ENCODE measurements at places on chromosomes 16 and 17.

DNA sequence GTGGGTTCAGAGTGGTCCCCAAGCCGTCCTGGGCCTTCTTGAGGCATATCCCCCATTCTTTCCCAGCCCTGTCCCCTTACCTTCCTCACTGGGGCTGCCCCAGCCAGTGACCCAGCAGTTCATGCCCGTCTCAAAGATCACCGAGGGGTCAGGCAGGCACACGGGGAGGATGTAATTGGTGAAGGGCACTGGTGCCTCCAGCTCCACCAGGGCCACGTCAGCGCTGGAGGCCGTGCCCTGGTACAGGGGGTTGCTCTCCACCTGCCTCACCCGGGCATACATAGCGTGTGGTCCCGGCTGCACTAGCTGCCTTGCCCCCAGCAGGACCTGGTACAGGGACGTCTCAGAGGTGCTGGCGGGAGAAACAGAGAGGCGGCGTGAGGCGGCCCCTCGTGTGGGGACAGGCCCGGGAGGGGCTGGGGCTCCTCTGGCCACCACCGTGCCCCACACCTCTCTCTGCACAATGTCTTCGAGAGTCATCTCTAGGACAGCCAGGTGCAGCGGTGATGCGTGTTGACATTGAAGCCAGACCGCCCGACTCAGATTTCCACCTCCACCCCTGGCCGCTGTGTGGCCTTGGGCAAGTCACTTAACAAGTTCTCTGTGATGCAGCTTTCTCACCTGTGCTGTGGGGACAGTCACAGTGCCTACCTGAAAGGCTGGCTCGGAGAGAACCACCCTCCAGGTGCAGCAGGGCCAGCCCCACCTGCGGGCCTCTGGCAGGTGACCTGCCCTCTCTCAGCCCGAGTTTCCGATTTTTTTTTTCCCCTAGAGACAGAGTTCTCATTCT is 5.8 kb downstream of the PRSS27 start:
- DNase-seq: no peak

DNA sequence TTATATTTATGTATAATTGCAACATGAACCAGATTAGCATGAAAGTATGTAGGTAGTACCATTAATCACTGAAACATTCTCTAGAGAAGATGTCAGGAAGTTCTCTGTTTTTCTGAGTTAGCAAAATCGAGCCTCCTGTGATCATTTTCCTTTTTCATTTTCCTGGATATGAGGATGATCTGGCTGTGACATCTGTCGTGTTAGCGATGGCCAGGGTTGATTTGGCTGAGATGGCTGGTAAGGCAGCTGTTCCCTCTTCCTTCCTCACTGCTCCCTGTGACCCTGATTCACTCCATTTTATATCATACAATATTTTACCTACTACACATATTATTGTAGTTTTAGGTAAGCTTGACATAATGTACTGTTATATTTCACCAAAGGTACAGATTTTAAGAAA is 10.3 kb downstream of the CNTNAP4 start:
- DNase-seq: no peak

- peak; percentile 40 for DNase-seq
Measured at GRCh38 chr17:39082482-39082881, 69.0 kb downstream of the PLXDC1 start.

DNA sequence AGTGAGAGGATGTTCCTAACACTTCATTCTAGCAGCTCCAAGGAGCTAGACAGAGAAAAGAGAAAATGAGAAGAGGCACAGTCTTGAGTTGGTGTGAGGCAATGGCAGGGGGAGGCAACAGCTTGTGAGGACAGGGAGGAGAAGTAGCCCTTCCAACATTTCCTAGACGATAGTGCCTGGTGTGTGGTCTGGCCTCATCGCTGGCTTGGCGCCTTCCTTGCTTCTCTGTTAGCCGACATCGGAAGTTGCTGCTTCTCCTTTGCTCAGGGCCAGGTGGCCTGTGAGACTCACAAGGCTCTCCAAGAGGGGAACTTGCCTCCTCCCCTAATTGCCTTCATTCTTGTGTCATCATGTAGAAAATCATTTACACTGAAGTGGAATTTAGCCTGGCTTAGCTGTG is 208.7 kb downstream of the MAP2K4 start:
- peak; percentile 50 for DNase-seq

- no peak for DNase-seq
Measured at GRCh38 chr17:18946536-18946935, 5.4 kb upstream of the SLC5A10 start.

DNA sequence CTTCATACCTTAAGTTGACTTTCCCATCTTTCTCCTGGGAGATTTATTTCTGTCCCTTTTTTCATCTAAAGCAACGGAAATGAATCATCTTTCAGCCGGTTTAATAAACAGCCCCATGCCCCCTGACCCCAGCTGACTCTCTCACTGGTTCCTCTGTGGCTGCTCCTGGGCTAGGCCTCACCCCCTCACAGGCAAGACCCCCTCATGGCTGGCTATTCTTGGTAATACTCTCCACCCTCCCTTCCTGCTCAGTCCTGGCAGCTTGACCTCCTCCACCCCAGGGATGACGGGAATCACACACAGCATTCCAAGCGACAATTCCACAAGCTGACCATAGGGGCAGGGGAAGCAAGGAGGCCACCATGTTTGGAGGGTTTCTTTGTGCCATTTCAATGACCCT is 1.5 kb upstream of the ADAP2 start:
- DNase-seq: peak; percentile 16

DNA sequence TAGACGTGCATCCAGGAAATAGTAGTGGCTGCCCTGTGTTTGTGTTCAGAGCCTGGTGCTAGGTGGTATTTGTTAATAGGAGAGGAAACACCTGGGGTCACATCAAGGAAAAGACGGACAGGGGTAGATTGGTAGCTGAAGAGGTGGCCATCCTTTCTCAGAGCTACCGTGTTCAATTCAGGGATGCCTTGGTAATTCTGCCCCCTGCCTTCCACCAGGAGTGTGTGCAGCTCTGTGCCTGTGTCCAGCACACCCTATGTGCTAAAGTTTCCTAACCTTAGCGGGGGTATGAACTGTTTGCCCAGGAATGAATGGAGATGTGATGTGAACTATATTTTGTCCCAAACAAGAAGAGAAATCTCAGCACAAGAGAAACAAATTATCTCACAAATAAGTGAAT is 174.1 kb upstream of the MPHOSPH6 start:
- DNase-seq: peak; percentile 55

DNA sequence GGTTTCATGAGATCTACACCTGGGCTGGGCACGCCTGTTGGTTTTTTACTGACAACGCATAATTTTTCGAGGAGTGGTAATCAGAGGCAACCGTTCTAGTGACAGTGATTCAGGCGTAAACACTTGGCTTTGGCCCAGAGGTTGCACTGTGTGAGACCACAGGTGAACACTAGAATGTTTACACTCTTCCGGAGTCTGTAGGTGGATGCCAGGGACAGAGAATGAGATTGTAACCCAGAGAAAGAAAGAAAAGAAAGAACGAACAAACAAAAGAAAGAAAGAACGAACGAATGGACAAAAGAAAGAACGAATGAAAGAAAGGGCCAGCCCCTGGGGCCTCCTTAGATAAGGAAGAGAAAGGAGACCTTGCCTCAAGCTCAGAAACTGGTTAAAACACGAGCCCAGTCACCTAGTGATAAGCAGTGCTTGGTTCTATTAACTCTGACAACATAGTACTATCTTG is 113.2 kb downstream of the PRKCB start:
- DNase-seq: peak; percentile 27

- no peak for DNase-seq
Measured at GRCh38 chr17:37179893-37180292, 195.9 kb upstream of the C17orf78 start.

- DNase-seq: peak; percentile 61
Measured at GRCh38 chr17:1730326-1731193, 6.1 kb downstream of the WDR81 start.

DNA sequence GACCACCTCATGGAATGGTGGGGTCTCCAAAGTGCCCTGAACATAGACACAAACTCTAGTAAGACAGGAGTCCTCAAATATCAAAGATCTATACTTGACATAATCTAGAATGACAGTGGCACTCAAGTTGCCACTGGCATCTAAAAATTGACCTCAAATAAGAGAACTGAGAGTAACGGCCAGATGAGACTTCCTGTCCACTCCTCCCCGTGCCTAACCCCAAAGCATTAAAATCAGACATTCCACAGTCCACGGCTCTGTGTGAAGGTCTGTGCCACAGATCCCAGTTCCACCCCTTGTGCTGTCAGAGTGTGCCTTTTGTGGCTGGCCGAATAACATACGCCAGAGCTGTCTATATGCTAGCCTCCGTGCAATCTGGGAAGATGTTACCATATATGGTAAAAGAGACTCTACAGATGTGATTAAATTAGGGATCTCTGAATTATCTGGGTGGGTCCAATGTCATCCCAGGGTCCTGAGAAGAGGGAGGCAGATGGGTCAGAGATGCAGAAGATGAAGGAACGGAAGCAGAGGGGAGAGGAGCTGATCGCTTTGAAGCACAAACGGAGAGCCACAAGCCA is 21.0 kb upstream of the EVPL start:
- DNase-seq: no peak

- DNase-seq: no peak
Measured at GRCh38 chr17:63162406-63163157, 196.5 kb downstream of the TANC2 start.

GRCh38 chr16:51050377-51050706 is 100.7 kb downstream of the SALL1 start:
- DNase-seq: no peak

DNA sequence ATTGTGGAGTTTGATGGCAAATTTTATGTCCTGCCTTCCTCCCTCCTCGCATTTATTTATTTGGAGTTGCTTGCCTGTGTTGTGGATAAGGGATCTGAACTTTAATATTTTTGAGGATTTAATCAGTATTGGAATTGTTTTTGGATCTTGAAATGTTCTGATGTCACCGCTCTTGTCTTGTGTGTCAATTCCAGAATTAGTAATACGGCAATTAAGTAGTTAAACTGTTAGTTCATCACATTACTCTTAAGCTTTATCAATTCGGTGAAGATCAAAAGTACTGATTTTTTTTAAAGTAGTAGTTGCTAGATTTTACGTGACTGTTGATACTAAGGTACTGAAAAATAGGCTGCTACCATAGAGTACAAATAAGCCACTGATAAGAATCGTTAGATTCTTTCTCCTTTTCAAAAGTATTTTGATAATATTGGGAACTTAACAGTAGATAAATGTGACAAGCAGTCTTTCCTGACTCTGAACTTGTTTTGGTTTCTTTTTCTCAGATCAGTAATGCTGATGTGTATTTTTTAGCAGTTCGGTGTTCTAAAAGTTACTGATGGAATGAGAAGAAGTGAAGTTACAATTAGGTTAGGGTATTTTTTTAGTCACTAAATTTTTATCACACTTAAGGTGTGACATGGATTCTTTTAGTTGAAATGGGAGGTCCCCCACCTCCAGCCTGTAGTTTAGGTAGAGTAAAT is 2.0 kb downstream of the RBBP6 start:
- DNase-seq: no peak

DNA sequence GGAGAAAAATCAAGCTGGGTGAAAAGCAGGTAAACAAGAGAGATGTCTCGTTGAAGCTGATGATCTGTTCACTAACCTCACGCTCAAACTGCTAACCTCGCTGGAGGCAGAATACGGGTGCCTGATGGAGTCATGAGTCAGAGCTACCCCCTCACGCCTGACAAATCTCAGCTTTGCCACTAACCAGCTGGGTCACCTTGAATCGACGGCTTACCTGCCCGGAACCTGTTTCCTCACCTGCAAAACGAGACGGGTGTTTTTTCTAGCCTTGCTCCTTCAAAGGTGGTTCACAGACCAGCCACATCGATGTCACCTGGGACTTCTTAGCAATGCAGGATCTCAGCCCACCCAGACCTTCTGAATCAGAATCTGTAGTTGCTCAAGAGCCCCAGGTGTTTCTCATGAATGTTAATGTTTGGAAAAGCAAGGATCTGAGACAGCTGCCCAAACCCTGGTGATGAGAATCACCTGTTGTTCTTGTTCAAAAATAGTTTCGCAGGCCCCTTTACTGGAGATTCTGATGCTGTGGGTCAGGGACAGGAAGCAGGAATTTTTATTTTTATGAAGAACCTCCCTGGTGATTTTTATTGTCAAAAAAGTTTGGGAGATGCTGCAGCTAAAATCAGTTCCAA is 56.9 kb downstream of the MARCHF10 start:
- DNase-seq: peak; percentile 29

DNA sequence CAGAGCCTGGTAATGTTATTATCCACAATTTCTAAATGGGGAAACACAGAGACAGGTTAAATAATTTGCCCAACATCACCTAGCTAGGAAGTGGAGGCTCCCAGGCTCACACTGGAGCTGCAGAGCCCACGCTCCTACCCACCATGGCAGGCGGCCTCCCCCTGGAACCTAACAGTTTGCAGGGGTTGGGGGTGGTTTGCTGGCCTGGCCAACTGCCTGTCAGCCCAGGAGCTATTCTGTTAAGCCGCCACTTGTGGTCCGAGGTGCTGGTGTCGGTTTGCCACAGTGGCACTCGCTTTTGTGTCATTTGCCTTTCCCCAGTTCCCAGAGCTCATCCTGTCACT is 3.6 kb downstream of the PRCD start:
- DNase-seq: no peak
